Stimulated activated memory B cell treated with anti-CD40 and anti-IgM and Interleukin-4, amounts not matched to agents 10 μg/mL and 1 μg/mL and 100 μg/mL, for 72 hours (primary cell): ENCODE measurements at places on chromosomes 4 and X.

- ATAC-seq, result no peak
Measured at GRCh38 chrX:70656304-70656703, 211.7 kb downstream of the DLG3 start.

- ATAC-seq, result no peak
Measured at GRCh38 chr4:151951671-151952050, 190.9 kb upstream of the GATB start.

GRCh38 chrX:41473936-41474725 lies 27.0 kb downstream of the NYX start:
- ATAC-seq, result no peak

- no peak for ATAC-seq
Measured at GRCh38 chr4:143473334-143474126, 40.0 kb upstream of the SMARCA5 start.

- ATAC-seq, result no peak
Measured at GRCh38 chr4:73451404-73451803, 15.4 kb downstream of the AFP start.

- ATAC-seq, result no peak
Measured at GRCh38 chr4:170012629-170012958, 13.6 kb downstream of the MFAP3L start.

- ATAC-seq, result no peak
Measured at GRCh38 chr4:151468715-151469696, 60.0 kb downstream of the FHIP1A start.

- no peak for ATAC-seq
Measured at GRCh38 chr4:91837608-91838029, 466.1 kb upstream of the GRID2 start.
